ENCODE measurements at places on chromosomes 2 and 18. TPM values are rescaled to one million over a fixed set of nuclear protein-coding genes. Genes with fewer than 3 reads are reported as not detected.

- DNase-seq, result no peak
Observed at GRCh38 chr2:68188831-68189230, 31.1 kb downstream of the PNO1 start.

DNA sequence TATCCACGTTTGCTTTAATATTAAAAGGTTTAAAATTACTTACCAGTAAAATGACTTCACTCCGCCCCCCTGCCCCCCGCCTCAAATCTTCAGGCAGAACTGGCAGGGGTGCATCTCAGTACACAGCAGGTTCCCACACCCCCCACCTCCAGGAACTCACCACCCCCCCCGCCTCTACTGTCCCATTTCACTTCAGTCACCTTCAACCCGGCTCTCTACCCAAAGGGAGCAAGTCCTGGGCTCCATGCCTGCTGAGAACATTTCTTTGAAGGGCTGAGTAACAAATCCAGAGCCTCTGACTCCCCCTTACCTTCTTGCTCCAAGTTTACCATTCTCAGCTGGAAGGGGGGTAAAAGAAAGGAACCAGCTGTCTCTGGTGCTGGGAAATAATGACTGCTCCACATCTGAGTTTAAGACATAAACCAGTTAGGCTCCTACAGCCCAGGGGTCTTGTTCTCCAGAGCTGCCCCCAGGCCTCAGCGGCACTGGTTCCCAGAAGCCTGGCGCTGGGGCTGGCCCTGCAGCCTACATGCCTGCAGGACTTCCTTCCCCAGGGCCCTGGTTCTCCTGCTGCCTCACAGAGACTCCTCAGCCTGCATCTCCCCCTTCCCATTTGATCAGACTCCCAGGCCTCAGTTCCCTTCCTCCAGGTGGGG is 42.8 kb downstream of the DNMT3A start:
- no peak for DNase-seq

GRCh38 chr2:164882276-164882675 is 40.7 kb upstream of the COBLL1 start:
- no peak for DNase-seq

- no peak for DNase-seq
Observed at GRCh38 chr2:218039171-218039570, 29.9 kb upstream of the RUFY4 start.

DNA sequence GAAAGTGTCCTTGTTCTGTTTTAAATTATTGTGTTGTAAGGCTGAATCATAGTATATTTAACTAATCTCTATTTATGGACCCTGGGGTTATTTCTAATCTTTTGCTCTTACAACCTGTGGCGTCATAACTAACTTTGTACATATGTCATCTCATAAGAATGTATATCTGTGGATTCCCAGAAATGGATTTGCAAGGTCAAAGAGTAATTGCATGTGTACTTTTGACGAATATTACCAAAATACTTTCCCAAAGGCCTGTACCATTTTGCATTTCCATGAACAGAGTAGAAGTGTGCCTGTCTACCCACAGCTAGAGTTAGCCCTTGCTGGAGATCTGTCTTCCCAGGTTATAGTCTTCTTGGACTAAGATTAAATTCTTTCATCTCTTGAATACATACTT is 42.8 kb downstream of the SEMA4F start:
- DNase-seq, result no peak

DNA sequence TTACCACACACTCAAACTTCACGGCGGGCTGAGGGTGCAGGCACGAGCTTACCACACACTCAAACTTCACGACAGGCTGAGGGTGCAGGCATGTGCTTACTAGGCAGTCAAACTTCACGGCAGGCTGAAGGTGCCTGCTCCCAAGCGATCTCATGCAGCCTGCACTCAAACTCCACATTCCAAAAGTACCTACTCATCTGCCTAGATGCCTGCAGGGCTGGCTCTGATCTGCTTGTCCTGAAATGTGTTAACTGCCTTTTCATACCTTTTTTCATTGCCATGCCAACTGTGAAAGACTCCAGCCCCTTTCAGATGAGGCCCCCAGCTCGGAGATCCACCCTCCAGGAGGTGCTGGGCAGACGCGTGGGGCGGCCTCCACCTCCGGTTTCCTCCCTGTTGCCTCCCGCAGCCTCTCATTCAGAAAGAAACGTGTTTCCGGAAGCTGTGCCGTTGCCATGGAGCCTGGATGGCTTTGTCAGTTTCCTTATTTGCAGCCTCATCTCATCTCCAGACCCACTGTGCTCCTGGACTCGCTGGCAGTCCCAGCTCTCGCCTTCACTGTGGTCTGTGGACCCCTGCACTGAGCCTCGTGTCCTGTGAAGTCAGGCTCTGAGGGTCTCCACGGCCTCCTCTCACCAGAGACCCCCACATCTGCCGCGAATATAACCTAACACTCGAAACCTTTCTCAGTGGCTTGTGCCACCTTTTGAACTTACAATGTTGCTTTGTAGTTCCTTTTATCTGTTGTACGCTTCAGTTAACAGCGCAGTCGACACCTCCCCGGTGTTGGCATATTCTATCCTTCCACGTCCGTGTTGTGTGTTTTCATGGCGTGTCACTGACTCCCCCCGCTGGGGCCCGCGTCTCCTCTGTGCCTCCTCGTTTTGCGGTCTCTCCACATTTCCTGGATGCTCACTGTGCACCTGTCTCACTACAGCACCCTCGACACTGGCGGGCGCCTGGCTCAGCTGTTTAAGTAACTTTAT is 106.1 kb upstream of the ALKAL2 start:
- DNase-seq, result peak; percentile 49

DNA sequence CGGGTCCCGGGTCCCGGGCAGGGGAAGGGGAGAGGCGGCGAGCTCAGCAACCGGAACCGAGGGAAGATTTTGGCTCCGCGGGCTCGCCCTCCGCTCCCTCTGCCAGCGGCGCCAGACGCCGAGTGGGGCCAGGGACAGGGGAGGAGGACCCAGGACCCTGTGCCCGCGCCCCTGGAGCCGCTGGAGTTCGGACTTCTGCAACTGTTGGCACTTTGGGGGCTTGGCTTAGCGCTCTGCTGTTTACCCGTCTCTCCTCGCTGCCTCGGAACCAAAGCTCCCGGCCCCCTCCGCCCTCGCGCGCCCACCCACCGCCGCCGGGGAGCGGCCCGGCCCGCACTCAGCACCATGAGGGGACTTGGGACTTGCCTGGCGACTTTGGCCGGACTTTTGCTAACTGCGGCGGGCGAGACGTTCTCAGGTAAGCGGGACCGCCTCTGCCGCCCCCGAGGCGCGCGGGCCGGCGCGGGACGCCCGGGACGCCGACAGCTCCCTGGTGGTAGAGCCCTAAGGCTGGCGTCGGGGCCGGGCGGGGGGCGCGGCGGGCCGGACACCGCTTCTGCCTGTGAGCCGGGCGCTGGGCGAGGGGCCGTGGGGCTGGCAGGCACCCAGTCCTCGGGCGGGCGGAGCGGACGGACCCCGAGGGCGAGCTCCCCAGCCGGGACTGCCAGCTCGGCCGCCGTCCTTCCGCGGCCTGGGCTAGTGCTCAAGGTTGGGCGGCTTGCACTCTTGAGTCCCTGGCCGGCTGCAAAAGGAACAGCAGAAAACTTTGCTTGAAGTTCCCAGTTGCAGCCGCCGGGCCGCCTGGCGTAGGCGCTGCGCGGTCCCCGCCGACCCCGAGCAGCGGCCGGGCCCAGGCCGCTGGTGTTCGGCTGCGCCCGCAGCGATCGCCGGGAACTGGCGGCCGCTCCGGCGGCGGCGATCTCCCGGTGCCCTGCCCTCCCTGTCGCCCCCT is 634 bp downstream of the PTPRM start:
- peak; percentile 49 for DNase-seq

- no peak for DNase-seq
Observed at GRCh38 chr2:232688201-232688600, 8.9 kb upstream of the GIGYF2 start.

The TNS1 gene
- total RNA-seq, result 11.3 TPM

The SLC4A3 gene
- total RNA-seq, result 10.0 TPM

The TUBA3E gene
- total RNA-seq, result not detected

The SOWAHC gene
- total RNA-seq, result 10.4 TPM

The CHRND gene
- 5.8 TPM for total RNA-seq

The GPR45 gene
- 0.30 TPM for total RNA-seq

The ASB3 gene
- total RNA-seq, result 32.9 TPM

The MEIS1 gene
- 107 TPM for total RNA-seq

The CPLX4 gene
- total RNA-seq, result not detected

All from neural crest cell (in vitro differentiated cells).